BE2C (cell line): ENCODE measurements at places on chromosomes 2 and 18.

DNA sequence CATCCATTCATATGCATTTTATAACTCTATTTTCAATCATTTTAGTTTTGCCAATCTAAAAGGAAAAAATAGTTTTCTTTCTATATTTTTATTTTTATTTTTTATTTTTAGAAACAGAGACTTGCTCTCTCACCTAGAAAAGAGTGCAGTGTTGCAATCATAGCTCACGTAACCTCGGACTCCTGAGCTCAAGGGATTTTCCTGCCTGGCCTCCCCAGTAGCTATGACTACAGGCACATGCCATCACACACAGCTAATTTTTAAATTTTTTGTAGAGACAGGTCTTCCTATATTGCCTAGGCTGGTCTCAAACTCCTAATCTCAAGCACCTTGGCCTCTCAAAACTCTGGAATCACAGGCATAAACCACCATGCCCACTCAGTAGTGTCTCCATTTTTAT is 125.5 kb upstream of the XIRP2 start:
- no peak for DNase-seq

DNA sequence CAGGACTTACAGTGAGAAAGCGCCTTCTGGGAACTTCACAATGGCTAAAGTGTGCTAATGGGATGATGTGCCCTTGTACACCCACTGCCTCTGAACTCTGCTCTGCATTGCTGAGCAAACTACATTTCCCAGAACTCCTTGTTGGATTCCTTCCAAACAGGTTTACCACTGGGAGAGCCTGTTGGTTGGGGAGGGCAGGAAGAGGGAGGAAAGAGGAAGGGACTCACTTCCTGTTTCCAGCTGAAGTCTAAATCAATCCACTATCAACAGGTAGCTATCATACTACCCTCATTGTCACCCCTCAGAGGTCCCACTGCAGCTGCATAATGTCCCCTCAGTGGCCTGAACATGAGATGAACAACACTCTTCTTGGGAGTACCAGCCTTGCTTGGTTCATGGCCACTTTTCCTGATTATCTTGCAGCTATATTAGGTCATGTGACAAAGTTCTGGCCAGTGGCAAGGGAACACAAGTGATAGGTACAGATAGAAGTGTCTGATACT is 109.7 kb downstream of the MSH2 start:
- DNase-seq: peak; percentile 28

- no peak for DNase-seq
Observed at GRCh38 chr2:1024981-1025380, 74.3 kb downstream of the SNTG2 start.

GRCh38 chr2:29753671-29754444 is 167.5 kb downstream of the ALK start:
- peak; percentile 38 for DNase-seq

GRCh38 chr2:72755647-72756423 is 70.0 kb downstream of the EXOC6B start:
- DNase-seq: no peak

GRCh38 chr2:2581331-2582159 is 250.5 kb upstream of the MYT1L start:
- DNase-seq: peak; percentile 66

DNA sequence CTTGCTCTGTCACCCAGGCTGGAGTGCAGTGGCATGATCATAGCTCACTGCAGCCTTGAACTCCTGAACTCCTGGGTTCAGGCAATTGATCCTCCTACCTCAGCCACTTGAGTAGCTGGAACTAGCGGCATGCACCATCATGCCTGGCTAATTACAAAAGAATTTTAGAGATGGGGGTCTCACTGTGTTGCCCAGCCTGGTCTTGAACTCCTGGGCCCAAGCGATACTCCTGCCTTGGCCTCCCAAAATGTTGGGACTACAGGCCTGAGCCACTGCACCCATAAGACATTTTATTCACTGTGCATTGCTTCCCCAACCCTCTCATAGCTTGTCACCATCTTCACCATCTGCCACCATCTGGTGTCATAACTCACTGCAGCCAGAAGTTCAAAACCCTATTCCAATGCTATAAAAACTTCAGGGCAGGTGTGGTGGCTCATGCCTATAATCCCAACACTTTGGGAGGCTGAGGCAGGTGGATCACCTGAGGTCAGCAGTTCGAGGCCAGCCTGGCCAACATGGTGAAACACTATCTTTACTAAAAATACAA is 78.7 kb downstream of the NCAPH start:
- DNase-seq: no peak

GRCh38 chr2:226673314-226673723 is 126.3 kb downstream of the IRS1 start:
- DNase-seq: peak; percentile 15

- DNase-seq: no peak
Observed at GRCh38 chr2:196099916-196100315, 31.3 kb upstream of the DNAH7 start.

DNA sequence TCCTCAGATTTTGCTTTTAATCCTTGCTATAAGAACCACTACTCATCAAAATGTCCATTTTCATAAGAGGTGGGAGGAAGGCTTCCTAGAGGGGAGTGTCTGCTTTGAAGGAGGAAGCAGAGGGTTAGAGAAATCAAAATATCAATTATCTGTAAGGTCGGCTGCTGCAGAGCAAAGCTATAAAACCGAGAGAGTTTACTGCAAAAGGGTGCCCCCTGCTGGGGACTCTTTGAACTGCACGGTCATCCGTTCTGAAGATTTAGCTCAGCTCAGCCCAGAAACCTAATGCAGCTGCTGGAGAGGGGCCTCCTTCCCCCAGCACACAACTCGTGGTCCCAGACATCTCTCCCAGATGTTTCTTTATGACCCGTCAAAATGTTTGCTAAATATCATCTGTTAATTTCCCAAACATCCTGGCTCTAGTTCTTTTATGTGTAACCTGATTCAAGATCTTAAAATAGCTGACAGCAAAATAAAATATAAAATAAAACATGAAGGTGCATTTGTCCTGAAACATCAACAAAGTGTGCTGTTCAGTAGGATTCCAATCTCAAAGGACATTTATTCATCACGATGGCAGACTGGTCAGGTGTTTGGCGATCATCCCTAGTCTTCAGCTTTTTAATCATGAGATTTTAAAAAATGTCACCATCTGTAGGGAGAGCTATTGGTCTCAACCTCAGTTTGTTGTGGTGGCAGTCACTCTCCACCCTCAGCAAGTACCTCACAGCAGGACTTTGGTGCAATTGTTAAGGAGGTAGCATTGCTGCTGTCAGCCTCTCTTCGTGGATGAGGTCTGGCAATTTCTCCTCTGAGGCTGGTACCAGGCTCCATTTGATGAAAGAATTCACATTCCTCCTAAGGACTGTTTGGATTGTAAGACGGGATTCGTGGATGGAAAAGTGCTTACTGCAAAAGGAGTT is 185.9 kb downstream of the MTX2 start:
- peak; percentile 76 for DNase-seq

DNA sequence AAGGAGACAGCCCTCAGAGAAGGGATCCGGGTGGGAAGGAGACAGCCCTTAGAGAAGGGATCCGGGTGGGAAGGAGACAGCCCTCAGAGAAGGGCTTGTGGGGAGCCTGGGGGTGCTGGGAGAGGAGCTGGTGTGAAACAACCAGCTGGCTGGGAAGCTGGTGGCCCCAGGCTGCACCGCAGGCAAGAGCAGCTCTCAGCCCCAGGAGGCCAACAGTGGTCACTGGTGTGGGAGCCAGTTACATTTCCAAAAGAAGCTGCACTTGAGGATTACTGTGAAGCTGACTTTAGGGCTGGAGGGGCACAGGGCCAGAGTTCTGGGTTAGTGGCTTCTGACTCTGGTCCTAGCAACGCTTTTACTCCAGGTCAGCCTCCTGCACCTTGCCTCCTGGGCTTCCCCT is 3.3 kb downstream of the HES6 start:
- DNase-seq: no peak

DNA sequence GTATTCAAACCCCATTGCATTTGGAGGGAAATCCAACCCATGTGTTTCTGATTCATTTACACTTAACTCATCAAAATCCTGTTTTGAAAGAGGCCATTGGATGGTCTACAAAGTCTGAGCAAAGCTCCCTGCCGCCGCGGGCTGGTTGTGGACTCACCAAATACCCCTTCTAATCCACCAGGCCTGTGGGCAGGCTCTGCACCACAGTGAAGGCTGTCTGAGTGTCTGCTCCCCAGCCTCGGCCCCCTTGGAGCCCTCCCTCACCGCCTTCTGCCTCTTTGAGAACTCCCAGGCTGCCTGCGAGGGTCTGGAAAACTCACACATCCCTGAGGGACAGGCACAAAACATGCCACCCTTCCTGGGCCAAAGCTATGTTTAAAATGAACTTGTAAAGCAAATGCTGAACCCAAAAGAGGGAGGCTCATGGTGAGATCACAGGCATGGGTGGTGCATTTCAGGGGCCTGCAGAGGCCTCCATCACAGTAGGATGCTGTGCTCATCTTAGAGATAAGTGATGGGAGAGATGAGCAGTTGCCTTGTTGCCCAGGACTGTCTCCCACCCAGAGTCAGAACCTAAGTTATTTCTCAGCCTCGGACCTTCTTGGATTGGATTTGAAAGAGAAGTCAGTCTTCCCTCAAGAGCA is 225.0 kb downstream of the CYP26B1 start:
- DNase-seq: no peak

GRCh38 chr18:49685231-49685942 is 123.5 kb downstream of the LIPG start:
- DNase-seq: no peak

DNA sequence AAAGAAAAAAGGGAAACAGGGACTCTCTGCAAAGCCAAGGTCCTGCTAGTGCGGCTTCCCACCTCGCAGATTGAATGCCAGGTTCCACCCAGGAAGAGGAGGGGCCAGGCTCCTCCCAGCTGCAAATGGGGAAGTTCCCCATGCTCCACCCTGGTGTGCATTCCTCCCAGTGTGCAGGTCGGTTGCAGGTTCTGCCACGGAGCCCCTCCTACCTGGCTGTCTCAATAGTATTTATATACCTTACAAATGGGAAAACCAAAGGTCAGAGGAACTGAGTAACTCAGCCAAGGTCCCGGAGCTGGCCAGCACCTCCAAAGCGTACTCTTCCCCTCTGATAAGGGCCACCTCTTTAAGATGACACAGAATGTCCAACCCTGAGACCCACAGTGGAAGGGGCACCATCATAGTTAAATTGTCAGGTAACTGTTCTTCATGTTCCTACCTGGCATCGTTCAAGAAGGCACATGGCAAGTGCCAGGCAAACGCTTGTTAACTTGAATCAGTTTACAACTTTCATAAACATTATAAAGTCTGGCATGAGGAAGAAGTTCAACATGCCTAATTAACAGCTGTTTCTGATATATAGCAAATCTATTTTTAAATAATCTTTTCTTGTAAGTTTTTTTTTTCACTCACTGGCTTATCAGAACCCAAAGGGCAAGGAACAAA is 35.5 kb downstream of the POU3F3 start:
- no peak for DNase-seq

DNA sequence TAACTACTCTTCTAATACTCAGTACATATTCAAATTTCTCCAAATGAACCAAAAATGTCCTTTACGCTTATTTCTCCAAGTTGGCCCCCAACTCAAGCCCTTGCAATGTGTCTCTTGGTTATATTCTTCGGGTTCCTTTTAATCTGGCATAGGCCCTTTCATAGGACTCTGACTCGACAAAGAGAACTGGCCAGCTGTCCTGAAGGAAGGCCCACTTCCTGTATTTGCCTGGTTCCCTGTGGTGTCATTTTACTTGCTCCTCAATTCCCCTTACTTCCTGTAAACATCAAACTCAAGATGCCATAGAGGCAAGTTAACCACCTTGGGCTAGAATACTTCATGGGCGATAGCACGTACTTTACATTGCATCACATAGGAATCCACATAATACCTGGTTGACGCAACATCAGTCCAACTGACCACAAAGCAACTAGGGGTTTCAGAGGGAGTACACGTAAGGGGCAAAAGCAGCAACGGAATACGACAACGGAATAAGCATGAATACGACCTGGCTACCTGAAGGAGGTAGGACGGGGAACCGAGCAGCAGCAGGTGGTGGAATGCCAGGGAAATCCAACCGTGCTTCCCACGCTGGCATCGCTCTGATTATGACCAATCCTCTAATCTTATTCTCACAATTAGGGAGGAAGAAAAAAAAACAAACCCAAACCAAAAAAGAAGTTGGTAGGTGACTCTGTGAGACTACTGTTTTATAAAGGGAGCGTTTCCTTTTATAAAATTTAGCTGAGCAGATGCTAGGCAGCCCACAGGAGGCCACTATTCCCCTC is 823 bp upstream of the GORASP2 start:
- DNase-seq: no peak

DNA sequence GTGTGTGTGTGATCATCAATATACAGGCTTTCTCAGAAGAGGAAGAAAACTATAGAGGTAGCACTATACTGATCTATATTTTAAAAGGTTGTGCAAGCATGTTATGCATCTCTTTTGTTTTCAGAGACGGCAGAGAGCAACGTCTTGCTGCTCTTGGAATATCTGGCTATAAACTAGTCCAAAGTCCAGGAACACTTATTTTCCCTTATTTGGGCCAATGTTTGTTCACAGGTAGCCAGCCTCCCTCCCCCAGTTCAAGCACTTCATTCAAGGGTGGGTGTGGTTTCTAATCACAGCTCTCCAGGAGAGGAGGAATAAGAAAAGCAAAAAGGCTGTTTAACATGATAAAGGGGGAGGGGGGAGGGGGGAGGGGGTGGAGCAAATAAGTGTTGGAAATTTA is 4.2 kb downstream of the FZD5 start:
- no peak for DNase-seq

DNA sequence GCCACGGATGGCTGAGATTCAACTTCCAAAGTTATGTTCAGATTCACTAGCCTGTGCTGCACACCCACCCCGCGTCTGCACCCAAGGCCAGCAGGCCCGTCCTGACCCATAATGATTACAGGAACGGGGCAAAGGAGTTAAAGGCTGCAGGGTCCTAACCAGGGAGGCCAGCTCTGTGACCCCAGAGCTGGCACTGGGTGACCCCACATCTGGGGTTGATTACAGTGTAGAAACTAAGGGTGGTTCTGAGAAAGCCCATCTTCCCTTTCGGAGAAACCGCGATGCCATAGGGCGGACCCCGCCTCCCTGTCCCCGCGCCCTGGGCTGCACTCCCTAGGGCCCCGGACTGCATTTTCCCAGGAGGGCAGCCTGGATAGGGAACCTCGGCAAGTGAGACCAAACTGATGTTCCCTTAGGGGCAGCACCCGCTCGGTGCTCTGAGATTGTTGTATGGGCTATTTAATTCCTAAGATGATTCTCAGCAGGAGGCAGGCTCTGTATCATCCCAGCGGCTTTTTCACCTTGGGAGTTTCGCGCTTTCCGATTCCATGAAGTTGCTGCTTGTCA is 2.2 kb upstream of the GPR148 start:
- no peak for DNase-seq

GRCh38 chr2:130928385-130928784 is 91.7 kb downstream of the ARHGEF4 start:
- no peak for DNase-seq

- peak; percentile 55 for DNase-seq
Observed at GRCh38 chr2:241865957-241866789, 3.4 kb upstream of the RTP5 start.
